ENCODE measurements at places on chromosomes 7 and 10.
A peak's percentile ranks its signal among the peaks of the same experiment; 100 is the strongest.

GRCh38 chr7:133735222-133735621 lies 391.9 kb upstream of the LRGUK start:
- DNase-seq: no peak

GRCh38 chr10:127982601-127983000 lies 75.7 kb downstream of the PTPRE start:
- no peak for DNase-seq

DNA sequence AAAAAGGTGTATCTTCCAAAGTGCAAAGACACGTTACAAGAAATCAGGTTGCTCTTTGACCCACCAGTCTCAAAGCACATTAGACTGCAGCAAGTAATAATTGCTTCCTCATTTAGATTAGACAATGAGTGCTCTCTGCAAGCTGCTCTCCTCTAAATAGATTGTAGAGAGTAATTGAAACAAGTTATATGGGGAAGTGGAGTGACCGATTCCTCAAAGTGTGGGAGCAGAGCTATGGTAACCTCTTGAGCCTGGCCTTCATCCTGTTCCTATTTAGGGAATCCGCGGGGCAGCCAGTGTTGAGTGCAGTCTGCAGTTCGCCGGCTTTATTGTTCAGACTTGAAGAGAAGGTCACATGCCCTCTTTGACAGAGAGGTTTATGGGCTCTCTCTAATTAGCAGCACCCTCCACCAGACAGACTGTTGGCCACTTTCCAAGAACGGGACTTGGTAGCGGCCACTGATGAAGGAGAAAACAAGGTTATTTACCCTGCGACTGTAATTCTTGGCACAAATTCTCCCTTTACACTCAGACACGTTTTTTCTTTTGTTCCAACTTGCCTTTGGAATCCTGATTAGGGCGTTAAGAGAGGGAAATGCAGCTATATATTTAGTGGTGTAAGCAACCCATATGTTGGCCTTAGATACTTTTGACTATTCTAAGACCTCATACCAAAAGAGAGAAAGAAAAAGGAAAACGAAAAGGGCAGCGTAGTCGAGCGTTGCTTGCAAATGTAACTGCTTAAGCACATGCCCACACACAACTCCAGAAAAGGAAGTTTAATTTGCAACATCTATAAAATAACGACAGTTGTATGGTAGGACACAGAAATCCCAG lies 107.5 kb downstream of the REEP3 start:
- DNase-seq: no peak

GRCh38 chr7:33044401-33044718 lies 18.2 kb downstream of the NT5C3A start:
- DNase-seq: no peak

GRCh38 chr7:92158660-92159575 lies 20.0 kb downstream of the LRRD1 start:
- peak; percentile 94 for DNase-seq

- no peak for DNase-seq
These were observed 25.2 kb upstream of the NPTX2 start for GRCh38 chr7:98591926-98592325.

GRCh38 chr7:5218564-5219360 lies 28.7 kb downstream of the WIPI2 start:
- no peak for DNase-seq

- no peak for DNase-seq
These were observed 94.9 kb downstream of the SVOPL start for GRCh38 chr7:138606236-138606635.

DNA sequence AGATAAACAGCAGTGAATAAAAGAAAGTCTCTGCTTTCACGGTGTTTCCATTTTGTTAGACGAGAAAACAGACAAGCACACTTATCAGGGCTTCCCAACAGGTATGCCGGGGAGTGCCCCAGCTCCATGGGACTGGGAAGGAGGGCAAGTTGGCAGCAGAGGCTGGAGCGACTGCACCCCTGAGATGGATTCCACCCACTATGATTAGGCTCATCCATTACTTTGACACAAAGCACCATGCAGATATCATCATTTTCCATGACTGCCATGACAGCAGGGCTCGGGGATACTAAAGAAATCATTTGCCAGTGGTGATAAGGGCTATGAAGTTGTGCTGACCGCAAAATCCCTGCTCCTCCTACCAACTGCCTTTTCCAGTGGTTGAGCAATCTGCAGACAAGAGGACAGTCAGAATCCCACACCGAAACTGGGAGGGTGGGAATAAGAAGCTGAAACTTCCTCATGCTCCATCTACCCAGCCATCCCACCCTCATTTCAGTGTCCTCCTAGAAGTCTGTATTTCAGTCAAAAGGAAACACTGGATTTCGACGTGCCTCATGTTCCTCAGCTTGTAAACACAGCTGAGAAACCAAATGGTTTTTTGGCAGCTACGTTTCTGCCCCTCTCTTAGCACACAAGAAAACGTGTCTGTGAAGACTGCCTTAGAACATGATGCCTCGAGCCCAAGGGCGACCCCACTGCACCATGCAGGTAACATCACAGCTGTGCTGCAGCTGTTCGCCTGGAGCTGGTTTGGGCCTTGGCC lies 15.5 kb downstream of the CREB3L2 start:
- no peak for DNase-seq

GRCh38 chr7:129644634-129645230 lies 33.2 kb downstream of the NRF1 start:
- DNase-seq: peak; percentile 59

- DNase-seq: no peak
These were observed 109.2 kb upstream of the GLCCI1 start for GRCh38 chr7:7859411-7859810.

GRCh38 chr7:105353752-105354328 lies 34.9 kb downstream of the SRPK2 start:
- no peak for DNase-seq

- peak; percentile 66 for DNase-seq
These were observed 61.0 kb downstream of the TES start for GRCh38 chr7:116271161-116271913.

- DNase-seq: peak; percentile 97
These were observed 1107.2 kb downstream of the NRG3 start for GRCh38 chr10:82982110-82982608.

GRCh38 chr10:24152270-24152669 lies 56.7 kb upstream of the KIAA1217 start:
- peak; percentile 43 for DNase-seq

DNA sequence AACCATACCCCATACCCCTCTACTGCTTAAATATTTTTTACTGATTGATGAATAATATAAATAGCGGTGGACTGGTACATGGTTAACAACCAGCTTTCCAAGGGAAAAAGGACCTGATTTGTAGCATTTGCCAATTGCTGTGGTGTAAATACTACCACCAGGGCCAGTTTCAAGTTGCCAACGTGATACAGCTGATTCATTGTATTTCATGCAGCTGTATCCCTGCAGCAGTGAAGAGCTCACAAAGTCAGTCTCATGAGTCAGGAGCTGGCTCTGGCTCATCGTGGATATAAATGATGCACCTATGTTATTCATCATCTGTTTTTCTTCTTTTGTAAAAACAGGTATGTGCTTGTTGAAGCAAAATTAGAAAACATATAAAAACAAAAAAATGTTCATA lies 15.2 kb downstream of the CALML5 start:
- peak; percentile 6 for DNase-seq

DNA sequence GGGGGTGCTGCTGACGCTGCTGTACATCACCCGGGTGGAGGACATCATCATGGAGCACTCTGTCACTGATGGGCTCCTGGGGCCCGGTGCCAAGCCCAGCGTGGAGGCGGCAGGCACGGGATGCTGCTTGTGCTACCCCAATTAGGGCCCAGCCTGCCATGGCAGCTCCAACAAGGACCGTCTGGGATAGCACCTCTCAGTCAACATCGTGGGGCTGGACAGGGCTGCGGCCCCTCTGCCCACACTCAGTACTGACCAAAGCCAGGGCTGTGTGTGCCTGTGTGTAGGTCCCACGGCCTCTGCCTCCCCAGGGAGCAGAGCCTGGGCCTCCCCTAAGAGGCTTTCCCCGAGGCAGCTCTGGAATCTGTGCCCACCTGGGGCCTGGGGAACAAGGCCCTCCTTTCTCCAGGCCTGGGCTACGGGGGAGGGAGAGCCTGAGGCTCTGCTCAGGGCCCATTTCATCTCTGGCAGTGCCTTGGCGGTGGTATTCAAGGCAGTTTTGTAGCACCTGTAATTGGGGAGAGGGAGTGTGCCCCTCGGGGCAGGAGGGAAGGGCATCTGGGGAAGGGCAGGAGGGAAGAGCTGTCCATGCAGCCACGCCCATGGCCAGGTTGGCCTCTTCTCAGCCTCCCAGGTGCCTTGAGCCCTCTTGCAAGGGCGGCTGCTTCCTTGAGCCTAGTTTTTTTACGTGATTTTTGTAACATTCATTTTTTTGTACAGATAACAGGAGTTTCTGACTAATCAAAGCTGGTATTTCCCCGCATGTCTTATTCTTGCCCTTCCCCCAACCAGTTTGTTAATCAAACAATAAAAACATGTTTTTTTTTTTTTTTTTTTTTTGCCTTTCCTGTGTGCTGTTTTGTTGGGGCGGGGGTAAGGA lies 55.8 kb downstream of the TSPAN15 start:
- DNase-seq: no peak

DNA sequence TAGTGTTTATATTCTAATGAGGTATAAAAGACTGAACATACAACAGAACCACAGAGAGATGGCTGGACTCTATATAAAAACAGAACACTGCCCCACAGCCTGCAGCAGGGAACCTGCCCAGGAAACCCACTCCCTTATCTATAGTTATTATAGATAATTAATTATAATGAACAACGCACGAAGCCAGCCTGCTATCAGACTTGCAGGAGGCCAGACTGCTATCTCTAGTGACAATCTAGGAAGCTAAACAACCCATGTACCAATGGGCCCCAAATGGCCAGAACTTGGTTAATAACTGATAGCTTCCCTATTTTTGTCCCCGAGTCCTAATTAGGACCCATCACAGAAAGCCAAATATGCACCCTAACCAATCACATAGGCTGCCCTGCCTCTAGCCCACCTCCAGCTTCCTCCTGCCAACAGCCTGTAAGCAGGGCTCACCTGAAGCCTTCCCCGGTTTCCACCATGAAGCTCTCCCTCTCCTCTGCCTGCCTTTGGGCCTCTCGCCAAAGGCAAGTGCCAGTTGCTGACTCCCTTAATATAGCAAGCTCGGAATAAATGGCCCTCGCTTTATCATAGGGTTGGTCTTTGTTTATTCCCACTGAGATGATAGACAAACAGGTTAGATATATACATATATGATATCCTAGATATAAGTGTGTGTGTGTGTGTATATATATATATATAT lies 74.5 kb downstream of the SYPL1 start:
- DNase-seq: no peak

DNA sequence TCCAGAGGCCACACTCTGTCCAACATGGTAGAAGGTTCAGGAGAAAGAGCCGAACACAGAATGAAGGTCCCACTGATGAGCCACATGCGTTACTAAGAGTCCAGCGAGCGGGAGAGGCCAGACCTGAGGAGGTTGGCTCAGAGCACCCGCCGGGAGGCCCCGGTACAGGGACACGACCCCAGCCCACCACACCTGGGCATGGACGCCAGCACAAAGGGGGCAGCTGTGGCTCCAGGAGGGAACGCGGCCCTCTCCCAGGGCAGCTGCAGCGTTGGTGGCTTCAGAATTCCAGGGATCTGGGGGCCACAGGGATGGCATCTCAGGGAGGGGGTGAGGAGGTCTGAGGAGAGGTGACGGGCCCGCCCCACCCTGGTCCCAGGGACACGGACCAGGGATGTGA lies 280.0 kb downstream of the MAD1L1 start:
- no peak for DNase-seq

DNA sequence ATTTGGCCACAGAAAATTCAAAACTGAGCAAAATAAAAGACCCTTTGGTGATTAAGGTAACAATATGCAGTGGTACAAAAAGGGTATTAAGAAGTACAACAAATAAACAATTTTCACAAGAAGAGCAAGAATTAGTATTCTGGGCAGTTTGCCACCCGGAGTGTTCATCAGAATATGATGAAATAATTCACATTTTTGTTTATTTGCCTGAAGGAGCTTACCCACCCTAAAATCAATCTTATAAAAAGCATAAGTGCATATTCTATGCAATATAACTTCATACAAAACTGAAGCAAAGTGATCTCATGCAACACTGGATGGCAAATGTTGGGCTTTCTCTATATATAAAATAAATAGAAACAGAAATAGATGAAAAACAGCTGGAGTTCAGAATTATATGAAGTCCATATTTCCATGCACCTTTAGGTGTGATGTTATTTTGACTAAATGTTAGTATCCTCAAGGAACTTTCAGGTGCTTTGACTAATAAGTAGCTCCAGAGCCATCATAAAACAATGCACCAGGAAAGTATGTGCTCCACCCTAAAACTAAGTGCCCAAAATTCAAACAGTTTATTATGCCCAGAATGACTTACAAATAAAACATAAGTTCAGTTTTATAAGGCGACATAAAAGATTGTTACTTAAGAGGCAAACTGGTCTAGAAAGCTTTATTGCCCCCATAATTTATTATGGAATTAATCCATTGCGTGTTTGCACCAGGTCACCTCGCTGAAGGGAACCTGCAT lies 474.3 kb downstream of the SEMA3D start:
- DNase-seq: peak; percentile 33

DNA sequence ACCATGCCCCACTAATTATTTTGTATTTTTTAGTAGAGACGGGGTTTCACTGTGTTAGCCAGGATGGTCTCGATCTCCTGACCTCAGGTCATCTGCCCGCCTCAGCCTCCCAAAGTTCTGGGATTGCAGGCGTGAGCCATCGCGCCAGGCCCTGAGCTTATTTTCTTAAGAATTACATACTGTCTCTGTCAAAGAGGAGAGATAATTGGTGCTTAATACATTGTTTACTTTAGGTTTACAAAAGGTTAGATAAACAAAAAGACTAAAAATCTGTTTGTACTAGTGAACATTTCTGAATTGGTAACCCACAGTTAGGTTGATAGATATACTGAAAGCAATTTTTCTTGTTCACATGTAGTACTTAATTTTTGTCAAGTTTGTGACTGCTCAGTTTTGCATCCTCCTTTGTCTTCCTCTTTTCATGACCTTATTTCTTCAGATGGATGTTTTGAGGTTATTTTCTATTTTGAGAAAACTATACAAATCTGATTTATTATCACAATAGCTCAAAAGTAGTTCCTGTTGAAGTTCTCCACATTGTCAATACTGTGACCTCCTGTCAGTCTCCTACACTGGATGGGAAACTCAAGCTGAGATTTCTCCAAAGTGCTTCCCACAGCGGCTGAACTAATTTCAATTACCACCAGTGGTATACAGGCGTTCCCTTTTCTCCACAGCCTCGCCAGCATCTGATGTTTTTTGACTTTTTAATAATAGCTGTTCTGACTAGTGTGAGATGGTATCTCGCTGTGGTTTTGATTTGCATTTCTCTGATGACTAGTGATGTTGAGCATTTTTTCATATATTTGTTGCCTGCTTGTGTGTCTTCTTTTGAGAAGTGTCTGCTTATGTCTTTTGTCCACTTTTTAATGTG lies 22.5 kb downstream of the HHEX start:
- DNase-seq: no peak

GRCh38 chr7:92025260-92025659 lies 84.6 kb downstream of the AKAP9 start:
- peak; percentile 86 for DNase-seq

DNA sequence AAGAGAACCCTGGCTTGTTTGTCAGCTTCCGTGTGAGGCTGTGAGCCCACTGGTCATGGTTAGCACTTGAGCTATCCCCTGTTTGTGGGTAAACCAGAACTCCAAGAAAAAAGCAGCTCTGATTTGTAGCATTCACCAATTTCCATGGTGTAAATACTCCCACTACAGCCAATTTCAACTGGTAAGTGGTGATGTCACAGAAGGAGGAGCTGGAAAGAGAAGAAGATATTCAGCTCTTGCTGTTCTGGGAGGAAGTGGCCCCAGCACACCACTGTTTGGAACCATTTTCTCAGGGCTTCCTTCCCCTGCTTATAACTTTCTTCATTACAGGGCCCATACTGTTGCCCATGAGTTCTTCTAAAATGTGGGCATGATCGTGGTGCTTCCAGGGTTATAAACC lies 500.1 kb upstream of the ZMIZ1 start:
- no peak for DNase-seq
